ENCODE measurements at places on chromosomes 3 and 15. TPM values are rescaled to one million over a fixed set of nuclear protein-coding genes. Genes with fewer than 3 reads are reported as not detected.

GRCh38 chr3:143232981-143233380 lies 113.4 kb downstream of the CHST2 start:
- no peak for DNase-seq

- no peak for DNase-seq
Observed at GRCh38 chr3:173700336-173700735, 302.8 kb downstream of the NLGN1 start.

WDR93 gene
- polyA plus RNA-seq: 0.11 TPM

TMEM40 gene
- 1.6 TPM for polyA plus RNA-seq

- no peak for DNase-seq
Observed at GRCh38 chr3:87987952-87988351, 70.9 kb downstream of the CGGBP1 start.

- no peak for DNase-seq
Observed at GRCh38 chr3:139309061-139309591, 34.7 kb upstream of the MRPS22 start.

DNA sequence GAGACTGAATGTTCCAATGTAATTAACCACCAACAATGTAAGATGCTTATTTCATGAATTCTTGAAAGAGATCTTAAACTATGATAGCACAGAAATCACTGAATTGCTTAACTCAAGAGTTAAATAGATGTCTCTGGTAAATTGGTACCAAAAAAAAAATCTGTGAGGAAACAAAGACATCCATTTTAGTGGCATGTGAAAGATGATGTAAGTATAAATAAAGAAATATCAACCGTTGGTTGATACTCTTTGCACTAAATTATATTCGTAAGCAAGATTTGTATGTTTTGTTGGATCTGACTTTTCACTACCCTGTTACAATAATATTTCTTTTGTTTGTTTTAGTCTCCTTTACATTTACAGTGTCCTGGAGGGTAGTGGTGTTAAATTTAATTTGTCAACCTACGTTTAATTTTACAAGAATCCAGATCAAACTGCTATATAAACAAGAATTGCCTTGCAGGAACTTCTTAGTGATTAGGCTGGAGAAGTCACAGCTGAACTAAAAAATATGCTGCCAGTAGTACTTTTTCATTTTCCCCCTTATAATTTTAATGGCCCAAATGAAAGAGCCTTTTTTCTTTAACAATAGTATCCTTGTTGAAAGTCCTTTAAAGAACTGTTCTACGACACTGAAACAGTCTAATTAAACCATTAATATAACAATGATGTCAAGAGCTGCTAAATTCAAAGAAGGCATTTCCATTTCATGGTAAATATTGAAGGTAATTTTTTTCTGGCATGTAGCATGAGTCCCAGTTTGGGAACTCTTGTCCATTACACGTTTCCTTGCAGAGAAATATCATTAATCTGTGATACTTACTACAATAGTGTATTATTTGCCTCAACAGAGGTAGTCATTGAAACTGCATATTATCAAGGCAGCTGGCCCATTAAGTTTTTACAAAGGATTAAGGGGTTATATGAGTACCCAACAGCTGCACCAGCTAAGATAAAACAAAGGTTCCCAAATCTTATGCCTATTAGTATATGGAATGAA lies 109.6 kb upstream of the PHLDB2 start:
- DNase-seq: no peak

All from spleen (tissue), 13 donors.